ENCODE measurements at places on chromosomes 2 and 18.

GRCh38 chr2:18754286-18754685 is 164.9 kb upstream of the NT5C1B start:
- DNase-seq = no peak

DNA sequence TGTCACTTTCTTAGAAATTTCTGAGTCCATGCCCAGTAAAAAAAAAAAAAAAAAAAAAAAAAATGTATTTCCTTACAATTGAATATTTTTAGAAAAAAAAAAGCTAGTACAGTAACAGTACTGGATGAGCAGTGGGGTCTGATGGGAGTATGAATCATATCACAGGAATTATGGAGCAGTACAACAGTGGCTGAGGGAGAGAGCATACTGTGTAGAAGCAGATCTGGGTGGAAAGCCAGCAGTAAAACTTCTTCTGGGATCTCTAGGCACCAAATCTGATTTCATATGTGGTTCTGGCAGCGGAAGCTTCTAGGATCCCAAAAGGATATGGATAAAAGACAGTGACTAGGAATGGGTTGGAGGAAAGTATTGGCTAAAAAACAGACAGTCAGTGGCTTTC is 414.9 kb upstream of the FSHR start:
- no peak for DNase-seq

DNA sequence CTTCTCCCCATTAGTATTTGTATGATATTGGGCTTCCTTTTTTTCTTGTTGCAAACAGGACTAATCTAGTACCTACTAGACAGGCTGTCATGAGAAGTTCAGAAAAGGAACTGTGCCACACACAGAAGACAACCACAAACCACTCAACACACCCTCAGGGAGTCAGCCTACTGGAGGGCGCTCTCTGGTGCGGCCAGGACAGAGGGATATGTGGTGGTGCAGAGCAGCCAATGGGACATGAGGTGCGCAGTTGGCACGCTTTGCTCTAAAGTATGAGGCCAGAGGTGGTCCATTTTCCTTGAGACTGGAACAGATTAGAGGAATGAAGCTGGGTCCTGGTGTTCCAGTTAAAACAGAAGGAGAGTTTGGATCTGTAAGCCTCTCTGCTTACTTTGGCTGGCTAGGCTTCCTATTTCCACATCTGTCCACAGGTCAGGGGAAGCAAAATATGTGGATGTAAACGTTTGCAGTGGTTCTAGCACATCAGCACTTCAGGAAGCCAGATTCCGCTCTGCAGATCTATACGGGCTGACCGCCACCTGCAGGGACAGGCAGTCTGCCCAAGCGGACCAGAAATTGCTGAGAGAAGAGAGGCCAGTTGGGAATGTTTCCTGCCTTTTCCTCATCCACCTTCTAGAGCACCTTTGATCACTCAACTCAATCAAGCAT is 114.1 kb downstream of the GFPT1 start:
- DNase-seq = peak; percentile 18

DNA sequence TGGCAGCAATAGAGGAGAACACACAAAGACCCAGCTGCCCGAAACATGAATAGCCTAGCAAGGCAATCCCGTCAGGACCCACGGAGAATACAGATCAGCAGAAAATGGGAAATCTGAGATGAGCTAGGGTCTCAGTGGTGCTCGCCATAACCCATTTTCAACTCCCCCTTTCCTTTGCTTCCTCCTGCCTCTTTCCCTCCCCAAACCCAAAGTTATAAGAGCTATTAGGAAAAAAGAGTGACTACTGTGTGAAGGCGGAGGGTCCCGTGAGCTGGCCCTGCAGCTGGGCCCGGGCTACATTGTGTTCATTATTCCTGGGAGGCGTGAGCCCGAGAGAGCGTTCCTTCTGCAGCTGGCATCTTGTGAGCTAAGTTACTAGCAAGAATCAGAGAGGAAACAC is 118.4 kb downstream of the PID1 start:
- DNase-seq = no peak

DNA sequence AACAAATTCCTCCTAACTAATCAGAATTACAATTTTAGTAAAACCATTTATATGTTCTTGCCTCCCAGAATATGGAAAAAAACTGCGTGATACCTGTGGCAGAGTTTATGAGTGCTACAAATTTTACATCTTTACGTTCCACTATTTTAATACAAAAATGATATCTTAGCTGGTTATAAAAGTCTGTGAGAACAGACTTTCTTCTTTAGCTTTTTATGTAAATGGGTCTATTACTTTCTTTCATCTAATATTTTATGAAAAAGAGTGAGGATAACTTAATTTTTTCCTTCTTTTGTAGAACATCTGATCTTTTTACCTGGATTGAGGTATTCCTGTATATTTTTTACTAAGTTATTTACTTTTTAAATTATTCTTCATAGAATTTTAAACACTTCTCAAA is 22.1 kb upstream of the REG3A start:
- DNase-seq = no peak

DNA sequence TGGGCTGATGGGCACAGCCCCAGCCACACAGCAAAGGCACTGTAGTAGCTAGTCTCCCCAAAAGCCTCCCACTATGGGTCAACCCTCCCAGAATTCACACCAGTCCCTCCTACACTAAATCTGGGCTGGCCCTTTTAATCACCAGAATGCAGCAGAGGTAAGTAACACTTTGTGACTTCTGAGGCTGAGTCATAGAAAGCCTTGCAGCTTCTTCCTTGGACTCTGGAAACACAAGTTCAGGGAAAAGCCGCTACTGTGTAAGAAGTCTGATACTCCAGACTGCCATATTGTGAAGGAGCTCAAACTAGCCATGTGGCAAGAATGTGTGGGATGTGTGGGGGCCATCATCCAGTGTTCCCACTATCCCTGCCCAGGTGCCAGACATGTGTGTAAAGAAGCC is 19.0 kb upstream of the SIX2 start:
- no peak for DNase-seq

- peak; percentile 12 for DNase-seq
Measured at GRCh38 chr2:12262681-12263436, 453.9 kb upstream of the TRIB2 start.

GRCh38 chr2:71892896-71893295 is 254.8 kb downstream of the CYP26B1 start:
- no peak for DNase-seq

DNA sequence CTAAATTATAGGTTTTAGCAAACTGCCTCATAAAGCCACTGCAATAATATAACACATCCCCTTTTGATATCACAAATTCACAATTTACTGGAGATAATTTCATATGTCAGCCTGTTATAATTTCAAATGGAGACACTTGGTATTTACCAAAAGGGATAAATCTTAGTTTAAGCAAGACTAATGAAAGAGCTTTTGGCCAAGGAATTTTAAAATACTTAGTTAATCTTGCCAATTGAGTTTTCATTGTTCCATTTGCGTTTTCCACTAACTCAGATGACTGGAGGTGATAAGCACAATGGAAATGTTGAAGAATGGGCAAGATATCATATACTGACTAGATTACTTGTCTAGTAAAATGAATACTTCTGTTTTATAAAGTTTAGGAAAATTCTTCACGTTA is 379.3 kb upstream of the SYT4 start:
- DNase-seq = no peak

GRCh38 chr2:232230560-232230959 is 148.0 kb upstream of the ALPP start:
- DNase-seq = no peak
